ENCODE measurements at places on chromosomes 11 and 22. TPM values are rescaled to one million over a fixed set of nuclear protein-coding genes. Genes with fewer than 3 reads are reported as not detected.

The GPHA2 gene
- not detected for total RNA-seq

The IL10RA gene
- total RNA-seq: 3.8 TPM

The CLCF1 gene
- total RNA-seq: 1.6 TPM

The LMNTD2 gene
- 3.0 TPM for total RNA-seq

The SCGB1D2 gene
- total RNA-seq: 0.56 TPM

The KRTAP5-10 gene
- 0.16 TPM for total RNA-seq

The CARD16 gene
- 14.0 TPM for total RNA-seq

The ZBTB3 gene
- total RNA-seq: 8.0 TPM

The TCN2 gene
- 3.5 TPM for total RNA-seq

The CYP2D6 gene
- 1.1 TPM for total RNA-seq

The MYRF gene
- total RNA-seq: 0.88 TPM

Measured in esophagus mucosa (tissue), 1 donor.